ENCODE measurements at places on chromosomes 3 and 15.

- no peak for DNase-seq
Observed at GRCh38 chr15:101433396-101433795, 56.1 kb downstream of the PCSK6 start.

GRCh38 chr3:107204121-107204520 is 173.1 kb upstream of the CCDC54 start:
- DNase-seq, result no peak

GRCh38 chr3:178182337-178182779 is 353.9 kb upstream of the KCNMB2 start:
- DNase-seq, result no peak

- no peak for DNase-seq
Observed at GRCh38 chr3:194773771-194774455, 88.2 kb downstream of the FAM43A start.

GRCh38 chr15:29420188-29420587 is 150.6 kb upstream of the NSMCE3 start:
- DNase-seq, result no peak
